ENCODE measurements at places on chromosomes 3 and 15.

- DNase-seq, result no peak
These were observed 61.6 kb upstream of the ACAN start for GRCh38 chr15:88741671-88742070.

DNA sequence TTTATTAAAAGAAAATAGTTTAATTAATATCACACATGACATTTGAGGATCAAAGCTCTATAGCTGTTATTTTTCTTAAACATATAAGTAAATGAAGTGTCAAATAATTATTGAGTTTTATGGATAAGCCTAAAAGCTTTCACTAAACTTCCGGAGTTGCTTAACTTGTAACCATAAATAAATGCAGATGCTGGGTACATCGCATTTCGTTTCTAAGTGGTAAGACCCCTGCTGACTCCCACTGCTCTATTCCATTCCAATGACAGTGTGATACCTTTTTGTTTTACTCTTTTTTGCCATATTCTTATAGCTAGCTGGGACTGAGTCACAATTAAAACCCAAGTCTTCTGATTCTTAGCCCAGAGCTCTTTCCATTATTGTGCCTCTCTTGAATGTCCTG is 411.1 kb downstream of the SOX2 start:
- no peak for DNase-seq

DNA sequence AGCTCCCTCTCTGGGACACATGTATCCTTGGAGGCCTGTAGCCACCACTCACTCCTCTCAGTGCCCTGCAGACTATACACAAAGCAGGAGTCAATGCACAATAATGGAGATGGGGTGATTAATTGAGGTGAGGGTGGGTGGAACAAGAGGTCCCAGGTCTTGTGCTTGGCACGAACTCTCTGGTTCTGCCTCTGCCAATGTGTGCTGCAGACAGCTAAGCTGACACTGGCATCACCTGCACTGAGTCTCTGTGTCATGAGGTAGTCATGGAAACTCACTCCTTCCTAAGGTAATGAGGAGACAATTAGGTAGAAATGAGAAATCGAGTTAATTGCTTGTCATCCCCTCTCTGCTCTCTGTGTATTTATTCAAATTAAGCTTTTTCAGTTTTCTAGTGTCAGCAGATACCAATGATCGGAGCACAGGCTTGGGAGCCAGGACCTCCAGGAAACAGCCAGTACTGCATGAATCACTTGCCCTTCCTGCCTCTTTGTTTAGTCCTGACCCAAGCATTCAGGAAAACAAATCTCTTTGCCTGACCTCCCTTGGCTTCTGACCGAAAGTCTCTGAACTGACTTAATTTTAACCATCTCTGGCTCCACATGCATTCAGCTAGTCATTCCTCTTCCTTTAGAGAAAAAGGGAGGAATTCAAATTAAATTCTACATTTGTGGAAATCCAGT is 56.7 kb downstream of the DRD3 start:
- DNase-seq, result no peak

GRCh38 chr3:192170659-192171058 is 556.7 kb downstream of the FGF12 start:
- no peak for DNase-seq

- no peak for DNase-seq
These were observed 59.9 kb downstream of the LRRFIP2 start for GRCh38 chr3:37114251-37115145.

- no peak for DNase-seq
These were observed 3.3 kb downstream of the ARL6IP5 start for GRCh38 chr3:69088063-69088462.

DNA sequence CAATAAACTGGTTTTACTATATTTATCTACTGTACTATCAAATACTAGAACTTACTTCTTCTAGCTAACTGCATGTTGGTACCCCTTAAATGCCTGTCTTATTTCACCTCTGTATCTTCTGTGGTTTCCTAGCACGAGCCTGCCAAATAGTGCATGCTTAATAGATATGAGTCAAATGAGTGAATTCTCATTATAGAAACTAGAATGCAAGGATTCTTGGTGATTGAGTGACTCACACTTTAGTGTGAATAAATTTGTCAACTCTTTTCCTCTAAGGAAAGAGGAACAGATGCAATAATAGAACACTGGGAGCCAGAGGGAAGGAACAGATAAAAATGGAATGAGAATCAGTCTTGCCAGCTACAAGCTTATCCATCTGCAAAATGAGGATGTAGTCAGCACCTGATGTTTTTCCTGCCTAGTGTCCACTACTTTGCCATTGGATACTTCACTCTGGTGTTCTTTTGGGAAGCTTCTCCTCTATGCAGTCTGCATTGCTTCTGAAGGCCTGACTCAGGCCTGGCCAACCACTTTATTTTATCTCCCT is 189.1 kb upstream of the CADPS start:
- no peak for DNase-seq

GRCh38 chr3:141851411-141851810 is 25.0 kb upstream of the ATP1B3 start:
- DNase-seq, result no peak
